ENCODE measurements at places on chromosomes 3 and 15.

GRCh38 chr3:97949743-97950142 lies 22.5 kb downstream of the RIOX2 start:
- no peak for DNase-seq

GRCh38 chr3:65597952-65598413 lies 440.7 kb downstream of the MAGI1 start:
- peak; percentile 68 for DNase-seq

- DNase-seq, result peak; percentile 45
Observed at GRCh38 chr3:32175607-32176197, 62.8 kb upstream of the CMTM8 start.

DNA sequence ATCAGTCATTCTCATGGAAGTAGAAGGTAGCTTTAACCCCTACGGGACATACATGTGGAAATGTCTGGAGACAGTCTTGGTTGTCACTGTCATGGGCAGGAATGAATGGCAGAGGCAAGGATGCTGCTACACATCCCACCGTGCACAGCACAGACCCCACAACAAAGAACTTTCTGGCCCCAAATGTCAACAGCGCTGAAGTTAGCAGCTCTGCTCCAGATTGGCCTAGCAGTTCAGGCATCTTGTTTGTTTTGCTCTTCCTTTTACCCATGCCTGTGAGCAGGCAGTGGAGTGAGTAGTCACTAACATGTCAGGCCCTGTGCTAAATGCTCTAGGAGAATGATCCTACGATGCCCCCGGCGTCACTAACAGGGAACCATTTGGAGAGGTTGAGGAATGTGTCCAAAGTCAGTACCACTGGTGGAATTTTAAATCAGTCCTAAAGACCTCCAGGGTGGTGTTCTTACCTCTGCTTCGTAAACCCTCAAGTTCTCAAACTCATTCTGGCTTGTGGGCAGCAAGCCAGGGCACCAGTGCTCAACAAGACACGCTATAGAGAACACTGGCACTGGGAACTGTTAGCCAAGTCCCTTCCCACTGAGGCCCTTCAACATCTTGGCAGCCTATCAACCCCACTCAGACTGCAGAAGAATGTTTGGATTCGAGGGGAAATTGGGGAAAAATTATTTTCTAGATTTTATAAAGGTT lies 142.2 kb downstream of the FOXP1 start:
- no peak for DNase-seq

GRCh38 chr3:68876112-68876713 lies 56.1 kb downstream of the TAFA4 start:
- peak; percentile 54 for DNase-seq

- no peak for DNase-seq
Observed at GRCh38 chr15:98903377-98904018, 104.1 kb downstream of the PGPEP1L start.

DNA sequence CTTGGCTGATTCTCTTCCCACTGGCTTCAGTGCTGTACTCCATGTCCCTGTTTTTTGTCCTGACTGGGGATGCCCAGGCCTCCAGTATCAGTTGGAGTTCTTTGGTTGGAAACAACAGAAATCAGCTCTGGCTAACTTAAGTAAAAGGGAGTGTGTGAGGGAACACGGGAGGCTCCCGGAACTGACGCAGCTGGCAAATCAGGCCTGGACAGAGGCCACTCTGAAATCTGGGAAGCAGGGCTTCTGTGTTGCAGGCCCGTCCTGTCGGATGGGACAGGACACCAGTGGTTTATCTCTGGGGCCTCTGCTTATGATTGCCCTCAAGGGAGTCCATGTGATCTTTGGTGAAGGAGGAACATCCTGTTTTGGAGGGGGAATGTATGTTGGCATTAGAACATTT lies 124.3 kb downstream of the CHCHD6 start:
- no peak for DNase-seq

GRCh38 chr15:78457101-78457500 lies 19.1 kb downstream of the IREB2 start:
- DNase-seq, result no peak

DNA sequence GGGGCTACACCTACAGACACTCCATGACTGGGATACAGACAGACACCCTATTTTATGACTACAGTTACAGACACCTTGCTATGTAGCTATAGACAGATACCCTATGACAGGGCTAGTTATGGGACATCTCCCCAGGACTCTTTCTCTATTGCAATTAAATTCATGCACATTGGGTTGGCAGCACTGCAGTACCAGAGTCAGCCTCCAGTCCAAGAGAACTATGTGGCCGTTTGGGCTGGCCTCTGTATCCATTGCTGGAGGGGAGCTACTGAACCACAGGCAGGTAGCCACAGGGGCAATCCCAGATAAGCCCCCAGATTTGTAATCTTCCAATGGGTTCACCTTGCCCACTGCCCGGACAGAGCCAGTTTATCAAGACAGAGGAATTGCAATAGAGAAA lies 108.4 kb upstream of the SPATA16 start:
- no peak for DNase-seq

- no peak for DNase-seq
Observed at GRCh38 chr3:49534581-49535441, 19.5 kb upstream of the BSN start.

DNA sequence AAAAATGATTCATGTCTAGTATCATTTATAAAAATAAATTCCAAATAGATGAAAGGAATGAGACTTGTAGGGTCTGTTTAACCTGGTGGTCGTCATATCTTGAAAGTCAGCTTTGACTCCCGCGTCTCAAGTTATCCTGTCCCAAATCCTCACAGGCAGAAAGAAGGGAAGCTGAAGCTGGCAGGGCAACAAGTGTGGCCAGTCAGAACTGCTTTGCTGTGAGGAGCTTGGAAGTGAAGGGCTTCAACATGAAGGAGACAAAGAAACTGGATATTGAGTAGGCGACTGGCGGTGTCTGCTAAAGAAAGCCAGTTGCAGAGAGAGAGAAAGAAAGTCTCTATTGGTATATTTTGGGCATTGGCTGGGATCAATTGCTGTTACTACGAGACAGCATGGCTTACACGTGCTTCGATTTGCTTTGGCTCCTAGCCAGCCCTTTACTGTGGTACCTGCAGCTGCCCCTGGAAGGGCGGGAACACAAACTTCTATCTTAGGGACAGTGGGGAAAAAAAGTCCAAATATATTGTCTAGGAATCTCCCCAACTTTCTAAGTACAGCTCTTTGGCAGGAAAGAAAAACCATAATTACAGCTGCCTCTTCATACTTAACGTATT lies 107.2 kb downstream of the CHST2 start:
- no peak for DNase-seq

- DNase-seq, result no peak
Observed at GRCh38 chr3:160780245-160780644, 24.2 kb downstream of the PPM1L start.

DNA sequence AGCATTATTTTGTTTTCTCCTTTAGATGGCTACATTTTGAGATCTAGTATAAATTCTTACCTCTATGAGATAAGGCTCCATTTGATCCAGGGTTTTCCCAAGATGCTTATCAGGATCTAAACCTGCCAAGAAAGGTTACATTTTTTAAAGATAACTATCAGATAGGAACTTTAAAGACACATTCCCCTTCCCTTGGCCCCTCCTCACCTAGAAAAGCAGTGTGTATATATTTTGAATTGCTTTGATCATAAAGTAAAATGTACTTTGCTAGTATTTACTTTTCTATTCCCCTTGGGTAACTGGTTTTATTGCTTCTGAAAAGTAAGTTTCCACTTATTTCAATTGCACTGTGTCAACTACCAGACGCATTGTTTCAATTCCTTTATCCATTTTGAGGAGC lies 135.2 kb downstream of the DPH6 start:
- no peak for DNase-seq

GRCh38 chr15:79265167-79265566 lies 17.4 kb upstream of the ANKRD34C start:
- DNase-seq, result no peak

- DNase-seq, result no peak
Observed at GRCh38 chr15:93283854-93284253, 194.8 kb upstream of the RGMA start.
